ENCODE measurements at places on chromosomes 5 and 9.
A peak's percentile ranks its signal among the peaks of the same experiment; 100 is the strongest.

DNA sequence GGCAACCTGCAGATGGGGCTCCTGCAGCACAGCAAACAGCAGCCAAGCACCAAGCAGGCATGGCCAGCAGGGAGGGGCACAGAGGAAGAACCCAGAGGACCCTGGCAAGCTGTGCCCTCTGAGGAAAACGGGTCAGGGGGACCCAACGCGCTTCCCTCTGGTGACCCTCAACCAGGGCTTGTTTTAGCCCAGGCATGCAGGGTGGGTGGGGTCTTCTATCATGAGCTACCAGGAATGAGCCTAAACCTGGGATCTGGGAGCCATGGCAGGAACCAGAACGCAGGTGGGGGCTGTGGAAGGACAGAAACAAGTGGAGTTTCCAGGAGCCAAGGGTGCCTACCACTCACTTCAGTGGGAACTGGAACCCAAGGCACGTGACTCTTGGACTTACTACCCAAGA is 20.9 kb downstream of the IPPK start:
- no peak for DNase-seq

DNA sequence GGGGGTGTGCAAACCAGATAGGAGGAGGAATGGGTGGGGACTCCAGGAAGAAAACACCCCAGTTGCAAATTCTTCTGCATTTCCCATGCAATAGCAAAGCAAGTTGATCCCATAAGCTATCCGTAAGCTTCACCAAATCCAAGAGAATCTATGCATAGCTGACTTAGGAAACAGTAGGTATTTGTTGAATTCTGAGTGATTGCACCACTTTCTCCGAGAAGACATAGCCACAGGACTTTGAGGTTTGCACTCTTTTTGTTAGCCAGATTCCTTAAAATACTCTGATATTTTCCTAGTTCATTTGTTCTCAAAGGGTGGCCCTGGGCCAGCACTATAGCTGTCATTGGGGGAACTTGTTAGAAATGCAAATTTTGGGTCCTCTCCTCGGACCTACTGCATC is 271.9 kb downstream of the SLIT3 start:
- no peak for DNase-seq

DNA sequence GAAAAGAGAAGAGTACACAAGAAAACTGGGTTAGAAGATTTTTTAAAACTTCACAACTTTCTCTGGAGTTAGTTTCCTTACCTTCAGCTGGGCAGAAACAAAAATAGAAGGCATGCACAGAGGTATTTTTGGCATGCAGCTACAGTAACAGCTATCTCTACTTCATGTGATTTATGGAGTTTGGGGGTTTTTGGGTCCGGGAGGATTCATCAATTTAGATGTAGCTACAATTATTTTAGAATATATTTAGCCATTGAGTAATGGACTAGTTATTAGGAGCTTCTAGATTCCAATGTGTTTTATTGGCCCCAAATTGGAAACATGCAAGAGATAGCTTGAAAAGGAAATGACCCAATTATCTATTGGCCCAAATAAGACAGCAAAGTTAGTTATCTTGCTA is 91.6 kb upstream of the TNFAIP8 start:
- DNase-seq: no peak

GRCh38 chr9:81537964-81538363 is 151.4 kb downstream of the TLE1 start:
- DNase-seq: no peak

- no peak for DNase-seq
These were observed 68.6 kb upstream of the NEURL1B start for GRCh38 chr5:172572440-172572839.

- DNase-seq: no peak
These were observed 11.3 kb downstream of the WWC1 start for GRCh38 chr5:168302785-168303184.

GRCh38 chr9:35079426-35080341 is at the start of gene FANCG:
FANCG (minus strand) TSS chr9:35079942; CDS start chr9:35079524, 418 bp downstream.
- peak; percentile 72 for DNase-seq

DNA sequence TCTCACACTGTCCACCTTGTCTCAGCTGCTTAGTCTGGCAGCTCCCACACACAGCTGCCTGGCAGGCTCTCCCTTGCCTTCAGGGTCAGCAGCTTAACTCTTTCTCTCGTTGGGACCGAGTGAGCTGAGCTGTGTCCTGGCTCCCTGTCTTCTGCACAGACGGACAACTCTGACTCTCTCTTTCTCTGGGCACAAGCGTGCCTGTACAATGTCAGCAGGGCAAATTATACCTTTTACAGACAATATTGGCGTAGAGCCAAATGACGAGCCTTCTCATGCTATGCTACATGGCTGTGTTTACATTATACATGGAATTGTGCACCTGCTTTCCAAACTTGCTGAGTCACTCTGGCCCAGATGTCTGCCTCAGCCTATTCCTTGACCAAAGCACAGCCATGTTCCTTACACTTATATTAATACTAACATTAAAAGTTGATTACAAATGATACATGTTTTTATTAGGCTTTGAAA is 188.6 kb downstream of the CYLC2 start:
- no peak for DNase-seq

GRCh38 chr5:125196481-125197111 is 450.2 kb upstream of the ZNF608 start:
- DNase-seq: no peak

Data from stimulated activated CD4-positive, alpha-beta T cell treated with anti-CD3 and anti-CD28 coated beads, Interleukin-15, amount 100 ng/mL, for 1 hour (primary cell).